ENCODE measurements at places on chromosomes 5 and 9. TPM values are rescaled to one million over a fixed set of nuclear protein-coding genes. Genes with fewer than 3 reads are reported as not detected.

The NFIB gene
- polyA plus RNA-seq: 84.4 TPM

The CKMT2 gene
- 75.1 TPM for polyA plus RNA-seq

The HK3 gene
- polyA plus RNA-seq: 1.4 TPM

The NR4A3 gene
- polyA plus RNA-seq: 0.92 TPM

The SLC36A2 gene
- 0.49 TPM for polyA plus RNA-seq

The COL23A1 gene
- polyA plus RNA-seq: 1.8 TPM

The OCLN gene
- polyA plus RNA-seq: 1.6 TPM

The SLC27A4 gene
- polyA plus RNA-seq: 14.6 TPM

The TRPM6 gene
- 0.32 TPM for polyA plus RNA-seq

The OMD gene
- polyA plus RNA-seq: 2.7 TPM

The IFNK gene
- polyA plus RNA-seq: not detected

The INSL4 gene
- polyA plus RNA-seq: not detected

The SOX30 gene
- 0.26 TPM for polyA plus RNA-seq

The GDF9 gene
- 0.83 TPM for polyA plus RNA-seq

The CD74 gene
- polyA plus RNA-seq: 195 TPM

The KIAA1958 gene
- polyA plus RNA-seq: 3.8 TPM

The PFN3 gene
- not detected for polyA plus RNA-seq

The C5orf34 gene
- 2.6 TPM for polyA plus RNA-seq

The PCSK1 gene
- 0.04 TPM for polyA plus RNA-seq

The POLR1E gene
- 30.6 TPM for polyA plus RNA-seq

The PALM2AKAP2 gene
- polyA plus RNA-seq: 30.4 TPM

The AQP7 gene
- 6.4 TPM for polyA plus RNA-seq

The SLC25A2 gene
- not detected for polyA plus RNA-seq

The SEMA5A gene
- polyA plus RNA-seq: 27.5 TPM

The FKTN gene
- polyA plus RNA-seq: 14.6 TPM

The LRRC19 gene
- polyA plus RNA-seq: 0.13 TPM

The CLIC3 gene
- polyA plus RNA-seq: 0.54 TPM

The FIBCD1 gene
- not detected for polyA plus RNA-seq

The FAM13B gene
- polyA plus RNA-seq: 24.6 TPM

The CSF2 gene
- polyA plus RNA-seq: not detected

The RANBP3L gene
- polyA plus RNA-seq: 0.53 TPM

The BHMT2 gene
- polyA plus RNA-seq: 4.9 TPM

The PCDHGA2 gene
- 2.1 TPM for polyA plus RNA-seq

The TBC1D13 gene
- 42.7 TPM for polyA plus RNA-seq

Measured in hindlimb muscle (tissue), 1 donor.